Cerebellar nuclear complex (tissue), 1 donor: ENCODE measurements at places on chromosomes 3 and 15.

- no peak for DNase-seq
Observed at GRCh38 chr3:41138146-41138545, 61.2 kb upstream of the CTNNB1 start.

- no peak for DNase-seq
Observed at GRCh38 chr3:45309876-45310275, 78.5 kb upstream of the LARS2 start.

DNA sequence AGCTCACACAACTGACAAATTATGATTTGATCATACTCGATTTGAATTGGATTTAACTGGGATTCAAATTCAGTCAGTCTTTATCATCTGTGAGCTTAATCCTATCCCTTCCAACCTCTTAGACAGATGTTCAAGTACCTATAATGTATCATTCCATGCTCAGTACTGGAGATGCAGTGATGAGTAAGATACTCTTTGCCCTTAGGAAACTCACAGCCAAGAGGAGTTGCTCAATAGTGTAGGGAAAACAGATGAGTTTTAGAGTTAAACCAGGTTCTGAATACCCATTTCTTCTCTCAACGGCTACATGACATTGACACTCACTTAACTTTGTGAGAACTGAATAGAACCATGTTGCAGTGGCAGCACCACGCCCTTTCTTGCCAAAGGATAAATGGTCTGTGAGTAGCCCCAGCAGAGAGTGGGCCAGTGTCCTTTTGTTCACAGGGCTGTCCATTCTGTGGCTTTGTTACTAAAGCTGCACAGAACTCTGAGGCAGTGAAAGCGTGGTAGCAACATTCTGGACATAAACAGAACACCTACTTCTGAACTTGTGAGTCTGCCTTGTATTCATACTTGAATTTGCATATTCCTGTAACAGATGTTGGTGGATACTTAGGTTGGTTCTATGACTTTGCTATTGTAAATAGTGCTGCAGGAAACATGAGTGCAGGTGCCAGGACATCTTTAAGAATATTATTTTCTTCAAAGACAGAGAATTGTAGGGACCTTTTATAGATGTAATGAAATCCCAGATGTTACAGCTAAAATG lies 91.6 kb downstream of the RASA2 start:
- no peak for DNase-seq

DNA sequence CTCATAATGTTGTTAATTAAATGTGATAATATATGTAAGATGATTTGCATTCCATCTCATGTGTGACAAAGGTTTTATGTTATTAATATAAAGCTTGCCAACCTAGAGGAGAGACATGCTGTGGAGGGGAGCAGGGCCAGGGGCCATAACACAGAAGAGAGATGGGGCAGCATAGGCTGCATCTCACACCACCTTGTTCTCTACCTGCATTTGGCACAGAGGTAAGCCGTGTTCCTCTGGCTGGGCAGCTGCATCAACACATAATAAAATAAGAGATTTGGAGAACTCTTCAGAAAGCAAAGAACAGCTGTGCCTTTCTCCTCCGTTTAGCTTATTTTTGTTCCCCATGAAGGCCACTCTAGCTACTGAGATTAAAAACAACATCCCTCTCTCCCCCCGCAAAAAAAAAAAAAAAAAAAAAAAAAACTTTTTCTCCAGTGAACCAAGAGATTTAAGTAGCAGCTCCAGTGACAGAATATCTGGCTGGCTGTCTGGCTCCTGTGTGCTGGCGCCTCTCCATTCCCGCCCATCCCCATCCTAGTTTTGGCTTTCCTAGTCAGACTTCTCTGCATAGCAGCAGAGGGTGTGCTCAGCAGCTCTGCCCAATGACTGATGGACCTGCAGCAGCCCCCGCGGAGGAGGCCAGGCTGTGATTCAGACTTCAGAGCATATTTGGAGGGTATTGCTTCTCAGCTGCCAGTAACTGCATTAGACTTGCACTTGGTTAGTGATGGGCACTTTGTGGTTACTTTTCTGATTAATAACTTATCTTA lies 52.2 kb upstream of the STXBP5L start:
- peak; percentile 88 for DNase-seq

GRCh38 chr15:26234976-26235767 lies 372.0 kb upstream of the ATP10A start:
- no peak for DNase-seq

GRCh38 chr3:156939315-156939714 lies 113.2 kb downstream of the LEKR1 start:
- no peak for DNase-seq

- DNase-seq, result no peak
Observed at GRCh38 chr3:54228806-54229205, 106.5 kb downstream of the CACNA2D3 start.

GRCh38 chr3:101133652-101134051 lies 140.4 kb upstream of the ABI3BP start:
- no peak for DNase-seq

DNA sequence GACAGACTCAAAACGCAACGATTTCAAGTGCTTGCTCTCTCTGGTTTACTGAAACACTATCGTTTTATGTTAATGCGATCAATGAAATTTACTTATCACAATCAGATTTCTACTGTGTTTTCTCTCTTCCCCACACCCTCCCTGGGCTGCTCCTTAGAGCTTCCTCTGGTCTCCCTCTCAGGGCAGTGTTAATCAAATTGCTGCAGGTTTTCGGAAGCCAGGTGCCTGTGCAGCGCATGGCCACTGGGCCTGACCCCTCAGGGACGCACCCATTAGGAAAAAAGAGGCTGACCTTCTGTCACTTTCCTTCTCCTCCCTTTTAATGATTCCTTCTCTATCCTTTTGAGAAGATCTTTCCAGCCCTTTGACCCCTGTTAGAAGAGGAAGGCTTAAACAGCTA lies 134.5 kb upstream of the ONECUT1 start:
- DNase-seq, result no peak

GRCh38 chr15:36914960-36915808 lies 185.2 kb downstream of the MEIS2 start:
- DNase-seq, result no peak

GRCh38 chr15:96264801-96265515 lies 65.5 kb upstream of the NR2F2 start:
- no peak for DNase-seq

DNA sequence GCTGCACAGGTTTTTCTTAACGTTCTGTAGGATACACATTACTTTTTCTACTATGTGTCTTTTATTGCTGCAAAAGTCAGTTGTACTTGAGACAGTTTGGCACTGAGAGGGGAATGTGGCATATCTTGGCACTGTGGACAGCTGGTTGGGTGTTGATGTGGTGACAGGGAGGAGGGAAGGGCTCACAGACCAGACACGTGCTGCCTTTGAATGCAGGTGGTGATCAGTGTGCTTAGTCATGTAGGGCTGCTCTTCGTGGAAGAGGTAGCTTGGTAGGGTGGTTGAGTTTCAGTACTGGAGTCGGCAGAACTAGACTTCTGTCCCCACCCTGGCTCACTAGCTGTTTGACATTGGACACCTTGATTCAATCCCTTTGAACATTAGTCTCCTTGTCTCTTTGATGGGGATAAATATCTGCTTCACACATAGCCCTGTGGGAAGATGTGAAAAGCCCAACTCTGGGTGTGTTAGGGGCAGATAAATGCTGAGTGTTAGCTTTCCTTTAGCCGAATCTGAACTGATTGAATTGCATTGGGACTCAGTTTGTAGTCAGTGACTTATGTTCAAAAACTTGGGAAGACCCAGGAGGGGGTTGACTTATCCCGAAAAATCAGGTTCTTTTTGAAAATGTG lies 108.4 kb downstream of the PTPRG start:
- DNase-seq, result no peak

- no peak for DNase-seq
Observed at GRCh38 chr3:102259663-102260062, 175.2 kb upstream of the ZPLD1 start.

DNA sequence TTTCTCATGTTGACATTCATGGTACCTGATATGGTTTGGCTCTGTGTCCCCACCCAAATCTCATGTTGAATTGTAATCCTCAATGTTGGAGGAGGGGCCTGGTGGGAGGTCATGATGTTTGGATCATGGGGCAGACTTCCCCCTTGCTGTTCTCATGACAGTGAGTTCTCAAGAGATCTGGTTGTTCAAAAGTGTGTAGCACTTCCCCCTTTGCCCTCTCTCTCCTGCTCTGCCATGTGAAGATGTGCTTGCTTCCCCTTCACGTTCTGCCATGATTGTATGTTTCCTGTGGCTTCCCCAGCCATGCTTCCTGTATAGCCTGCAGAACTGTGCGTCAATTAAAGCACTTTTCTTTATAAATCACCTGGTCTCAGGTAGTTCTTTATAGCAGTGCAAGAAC lies 3.3 kb upstream of the UBL7 start:
- DNase-seq, result no peak
